ENCODE measurements at places on chromosomes 1 and 21. TPM values are rescaled to one million over a fixed set of nuclear protein-coding genes. Genes with fewer than 3 reads are reported as not detected.
A peak's percentile ranks its signal among the peaks of the same experiment; 100 is the strongest.

- no peak overlapping the region for H3K4me3 ChIP-seq
Observed at GRCh38 chr1:167820684-167821355, 93.1 kb downstream of the ADCY10 start.

- peaks cover 25% of the 10 kb centered on the region for H3K36me3 ChIP-seq
- H3K4me3 ChIP-seq = peak overlapping the region; percentile 79
- H3K27me3 ChIP-seq = no peaks in the 10 kb centered on the region
- peak; percentile 45 for DNase-seq
- H3K4me1 ChIP-seq = peaks cover 32% of the 10 kb centered on the region
- H3K27ac ChIP-seq = peak overlapping the region; percentile 74
Observed at GRCh38 chr1:154352581-154353459, 27.5 kb downstream of the ATP8B2 start.

DNA sequence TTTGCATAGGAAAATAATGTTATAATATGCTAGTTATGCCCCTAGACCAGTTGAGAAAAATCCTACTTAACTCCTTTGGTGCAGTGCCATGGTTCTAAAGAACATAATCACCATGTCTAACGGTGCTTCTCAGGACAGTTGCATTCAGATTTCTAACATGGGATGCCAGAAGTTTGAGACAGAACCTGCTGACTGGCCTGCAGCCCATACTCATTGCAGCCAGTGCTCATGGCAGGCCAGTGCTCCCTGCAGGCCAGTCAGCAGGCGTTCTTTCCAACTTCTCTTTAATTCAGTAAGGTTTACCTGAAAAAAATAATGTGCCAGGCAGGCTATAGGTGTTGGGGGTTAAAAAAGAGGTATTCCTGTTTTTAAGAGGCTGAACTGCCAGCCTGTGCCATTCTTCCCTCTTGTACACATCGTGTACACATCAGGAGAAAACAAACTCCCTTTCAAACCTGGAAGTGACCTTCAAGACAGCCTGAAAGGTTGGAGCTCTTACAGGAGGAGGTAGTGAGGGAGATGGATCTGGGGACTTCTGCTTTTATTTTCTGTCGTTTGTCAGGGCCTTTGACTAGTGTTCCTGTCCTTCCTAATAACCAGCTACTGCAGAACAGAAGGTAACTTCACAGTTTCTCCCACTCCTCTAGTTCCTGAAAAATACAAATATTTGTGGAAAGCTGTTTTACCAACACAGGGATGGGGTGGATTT is 146.0 kb upstream of the MAGI3 start:
- no peaks in the 10 kb centered on the region for H3K4me1 ChIP-seq
- no peaks in the 10 kb centered on the region for H3K36me3 ChIP-seq
- H3K27ac ChIP-seq = no peak overlapping the region
- no peak overlapping the region for H3K4me3 ChIP-seq
- DNase-seq = no peak

DNA sequence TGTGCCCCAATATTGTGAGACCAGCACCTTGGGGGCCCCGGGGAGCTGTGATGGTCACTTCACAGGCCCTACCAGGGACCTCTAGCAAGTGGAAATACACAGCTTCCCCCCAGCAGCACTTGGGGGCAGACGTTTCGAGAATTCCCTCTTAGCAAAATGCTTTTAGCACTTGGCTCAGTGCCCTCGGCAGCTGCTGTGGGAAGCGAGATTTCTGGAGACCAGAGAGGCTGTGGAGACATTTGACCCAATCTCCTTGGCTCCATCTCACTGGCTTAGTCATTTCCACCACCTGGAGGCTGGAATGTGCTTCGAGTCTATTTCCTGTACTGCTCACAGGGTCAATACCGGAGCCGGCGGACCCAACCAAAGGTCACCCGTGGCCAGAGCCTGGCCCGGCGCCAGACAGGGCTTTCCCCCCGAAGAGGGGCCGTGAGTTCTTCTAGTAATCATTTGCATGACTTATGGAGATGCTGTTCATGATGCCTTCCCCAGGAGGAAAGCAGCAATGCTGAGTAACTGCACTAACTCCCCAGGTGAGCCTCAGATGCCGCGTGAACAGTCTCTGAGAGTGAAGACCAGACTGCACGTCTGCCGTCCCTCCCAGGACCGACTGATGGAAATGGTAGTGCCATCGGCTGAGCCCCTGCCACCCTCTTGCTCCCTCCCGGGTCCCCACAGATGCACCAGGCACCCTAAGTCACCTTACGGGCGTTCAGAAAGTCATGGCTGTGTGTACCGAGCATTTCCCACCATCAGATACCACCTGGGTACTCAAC is 4.4 kb upstream of the C2CD2 start:
- no peaks in the 10 kb centered on the region for H3K27me3 ChIP-seq
- no peak overlapping the region for H3K4me3 ChIP-seq
- H3K27ac ChIP-seq = no peak overlapping the region
- peaks cover 6% of the 10 kb centered on the region for H3K4me1 ChIP-seq
- H3K36me3 ChIP-seq = no peaks in the 10 kb centered on the region

GRCh38 chr1:5617179-5617520 is 375.1 kb downstream of the NPHP4 start:
- no peak overlapping the region for H3K27ac ChIP-seq
- H3K36me3 ChIP-seq = no peaks in the 10 kb centered on the region
- no peaks in the 10 kb centered on the region for H3K27me3 ChIP-seq

The CHI3L1 gene
- total RNA-seq = not detected

The RGS1 gene
- 607 TPM for total RNA-seq

The SLC30A2 gene
- not detected for total RNA-seq

The CADM3 gene
- not detected for total RNA-seq

The GPR37L1 gene
- not detected for total RNA-seq
